ENCODE measurements at places on chromosomes 2 and 18. TPM values are rescaled to one million over a fixed set of nuclear protein-coding genes. Genes with fewer than 3 reads are reported as not detected.

DNA sequence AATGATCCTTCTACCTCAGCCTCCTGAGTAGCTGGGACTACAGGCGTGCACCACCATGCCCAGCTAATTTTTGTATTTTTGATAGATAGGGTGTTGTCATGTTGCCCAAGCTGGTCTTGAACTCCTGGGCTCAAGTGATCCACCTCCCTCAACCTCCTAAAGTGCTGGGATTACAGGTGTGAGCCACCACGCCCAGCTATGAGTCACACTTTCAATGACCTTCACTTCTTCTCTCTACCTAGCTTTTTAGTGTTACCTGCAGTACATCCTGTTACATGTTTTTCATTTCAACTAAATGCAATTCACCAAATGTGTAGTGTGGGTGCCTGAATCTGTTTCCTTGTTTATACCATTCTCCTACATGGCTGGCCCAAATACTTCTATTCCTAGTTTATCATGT lies 64.0 kb downstream of the SLC39A10 start:
- DNase-seq = no peak

DNA sequence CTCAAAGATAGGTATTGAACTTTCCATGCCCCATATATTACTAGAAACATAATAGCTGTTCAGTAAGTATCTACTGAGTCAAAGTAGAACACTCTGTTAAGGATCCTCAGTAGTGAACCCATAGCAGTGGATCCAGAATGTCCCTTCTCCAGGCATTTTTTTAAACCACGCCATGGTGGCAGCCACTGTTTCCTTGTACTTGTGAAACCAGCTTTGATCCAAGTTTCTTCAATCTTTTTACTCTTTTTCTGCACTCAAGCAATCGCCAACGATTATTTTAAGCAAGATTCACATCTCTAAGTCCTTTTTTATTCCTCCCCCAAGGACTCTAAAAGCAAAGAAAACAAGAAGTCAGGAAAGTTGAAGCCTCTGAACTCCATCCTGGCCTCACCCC lies 291.2 kb upstream of the SLC14A2 start:
- no peak for DNase-seq

DNA sequence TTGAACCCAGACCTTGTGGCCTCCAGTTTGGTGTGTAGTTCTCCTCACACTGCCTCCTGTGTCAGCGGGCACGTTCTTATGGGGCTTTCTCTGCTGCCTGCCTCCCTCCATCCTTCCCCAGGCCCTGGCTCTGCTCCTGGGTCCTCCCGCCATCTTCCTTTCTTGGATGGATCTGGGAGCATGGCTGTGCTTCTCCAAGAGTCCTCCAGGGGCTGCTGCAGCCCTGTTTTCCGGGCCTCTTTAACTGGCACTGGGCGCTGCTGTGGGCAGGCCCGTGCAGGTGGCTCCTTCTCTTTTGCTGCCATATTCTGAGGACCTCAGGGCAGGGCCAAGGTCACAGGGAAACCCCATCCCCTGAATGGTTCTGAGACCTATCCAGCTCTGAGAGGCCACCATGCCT lies 17.8 kb downstream of the THNSL2 start:
- DNase-seq = no peak

DNA sequence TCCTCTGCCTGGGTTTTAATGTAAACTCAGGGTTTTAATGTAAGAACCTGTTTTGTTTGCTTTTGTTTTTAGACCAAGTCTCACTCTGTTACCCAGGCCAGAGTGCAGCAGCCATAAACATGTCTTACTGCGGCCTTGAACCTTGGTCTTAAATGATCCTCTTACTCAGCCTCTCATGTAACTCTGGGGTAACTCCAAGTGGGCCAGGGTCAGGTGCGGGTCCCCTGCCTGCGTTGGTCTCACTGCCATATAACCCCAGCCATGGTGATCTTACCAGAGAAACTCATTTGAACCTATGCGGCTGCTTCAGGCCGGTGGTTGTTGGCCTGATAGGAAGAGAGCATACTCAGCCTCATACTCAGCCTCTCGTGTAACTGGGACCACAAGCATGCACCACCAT lies 89.3 kb downstream of the AGAP1 start:
- DNase-seq = no peak

GRCh38 chr2:69082430-69082997 lies 69.5 kb downstream of the ANTXR1 start:
- no peak for DNase-seq

DNA sequence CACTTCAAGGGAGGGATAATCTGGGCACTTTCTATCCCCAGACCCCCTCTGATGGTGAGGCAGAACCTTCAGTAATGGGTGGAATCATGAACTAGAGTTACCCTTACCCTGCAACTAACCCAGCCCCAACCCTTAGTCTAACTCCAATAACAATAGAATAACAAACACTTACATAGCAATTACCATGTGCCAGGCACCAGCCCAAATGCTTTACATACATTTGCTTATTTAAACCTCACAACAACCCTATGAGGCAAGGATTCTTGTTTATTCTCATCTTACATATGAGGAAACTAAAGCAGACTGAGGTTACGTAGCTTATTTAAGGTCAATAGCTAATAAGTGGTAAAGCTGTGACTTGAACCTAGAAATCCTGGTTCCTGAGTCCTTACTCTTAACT lies 132.8 kb downstream of the CYP26B1 start:
- no peak for DNase-seq

GRCh38 chr2:119158563-119159347 lies at the start of gene C1QL2:
Gene C1QL2, minus strand, starts transcription at chr2:119158751. Its CDS starts 482 bp downstream, at chr2:119158269.
- DNase-seq = no peak

DNA sequence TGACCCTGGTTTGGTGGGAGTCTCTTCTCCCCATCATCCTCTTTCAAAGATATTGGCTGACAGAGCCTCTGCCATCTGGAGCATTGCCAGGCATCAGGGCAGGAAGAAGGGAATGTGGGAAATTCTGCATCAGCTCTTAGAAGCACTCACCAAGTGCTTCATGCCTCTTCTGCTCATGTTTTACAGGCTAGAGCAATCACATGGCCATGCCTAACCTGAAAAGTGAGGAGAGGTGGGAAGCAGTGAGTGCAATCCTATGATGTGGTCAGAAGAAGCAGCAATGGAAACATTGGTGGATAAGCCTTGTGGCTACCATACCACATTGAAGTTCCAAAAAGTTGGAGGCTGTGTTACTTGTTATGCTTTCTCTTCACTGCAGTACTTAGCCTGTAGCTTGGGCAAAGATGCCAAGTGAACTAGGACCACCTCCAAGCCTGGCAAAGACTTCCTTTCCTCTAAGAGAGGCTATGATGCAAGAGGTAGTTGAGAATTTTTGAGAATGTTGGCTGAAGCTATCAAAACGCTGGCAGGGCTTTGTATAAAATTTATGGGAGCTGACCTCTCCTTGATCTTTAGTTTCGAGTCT lies 64.1 kb downstream of the BCL2L11 start:
- DNase-seq = no peak

DNA sequence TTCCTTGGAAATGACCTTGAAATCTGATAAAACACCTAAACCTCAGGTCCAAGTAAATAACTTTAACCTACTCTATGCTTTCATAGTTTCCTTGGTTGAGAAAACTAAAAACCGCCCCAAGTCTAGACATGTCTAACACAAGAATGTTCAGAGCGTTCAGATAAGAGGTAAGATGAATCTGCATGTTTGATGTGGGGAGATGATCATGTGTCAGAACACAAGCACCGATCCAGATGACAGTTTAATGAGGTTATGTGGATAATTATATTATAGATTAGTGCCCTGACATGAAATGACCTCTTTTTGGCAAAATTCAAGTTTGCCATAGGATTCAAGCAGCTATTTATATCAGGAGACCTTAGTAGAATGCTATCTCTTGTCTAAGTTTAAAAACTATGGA lies 729.8 kb upstream of the SOX11 start:
- no peak for DNase-seq

DNA sequence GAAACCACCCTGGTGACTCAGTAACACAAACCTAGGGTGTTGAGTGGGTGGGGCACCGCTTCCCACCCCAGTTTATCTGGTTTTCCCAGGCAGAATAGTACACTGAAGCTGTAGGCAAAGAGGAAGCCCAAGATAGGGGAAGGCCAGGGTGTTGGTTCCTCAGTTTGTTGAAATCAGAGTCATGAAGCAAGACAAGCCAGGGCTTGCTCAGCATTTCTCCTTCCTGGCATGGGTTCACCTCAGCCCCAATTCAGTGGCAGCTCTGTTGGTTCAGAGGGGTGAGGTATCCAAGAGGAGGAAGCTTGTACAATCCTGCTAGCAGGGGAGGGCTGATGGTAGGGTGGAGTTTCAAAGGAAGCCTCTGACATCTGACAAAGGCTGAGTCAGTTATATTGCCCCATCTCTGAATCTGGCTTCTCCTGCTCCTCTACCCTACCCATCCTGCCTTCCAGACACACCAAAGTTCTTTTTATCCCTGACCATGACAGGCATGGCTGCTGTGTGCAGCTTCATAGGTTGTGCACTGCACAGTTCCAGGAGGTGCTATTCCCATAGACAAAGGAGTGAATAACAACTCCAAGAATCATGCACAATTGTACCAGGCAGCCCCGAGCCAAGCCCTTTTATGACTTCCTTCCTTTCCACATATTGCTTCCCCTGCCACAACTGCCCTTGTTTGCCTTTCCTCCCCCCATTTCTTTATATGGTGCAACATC lies 24.9 kb upstream of the RAB10 start:
- peak; percentile 89 for DNase-seq

DNA sequence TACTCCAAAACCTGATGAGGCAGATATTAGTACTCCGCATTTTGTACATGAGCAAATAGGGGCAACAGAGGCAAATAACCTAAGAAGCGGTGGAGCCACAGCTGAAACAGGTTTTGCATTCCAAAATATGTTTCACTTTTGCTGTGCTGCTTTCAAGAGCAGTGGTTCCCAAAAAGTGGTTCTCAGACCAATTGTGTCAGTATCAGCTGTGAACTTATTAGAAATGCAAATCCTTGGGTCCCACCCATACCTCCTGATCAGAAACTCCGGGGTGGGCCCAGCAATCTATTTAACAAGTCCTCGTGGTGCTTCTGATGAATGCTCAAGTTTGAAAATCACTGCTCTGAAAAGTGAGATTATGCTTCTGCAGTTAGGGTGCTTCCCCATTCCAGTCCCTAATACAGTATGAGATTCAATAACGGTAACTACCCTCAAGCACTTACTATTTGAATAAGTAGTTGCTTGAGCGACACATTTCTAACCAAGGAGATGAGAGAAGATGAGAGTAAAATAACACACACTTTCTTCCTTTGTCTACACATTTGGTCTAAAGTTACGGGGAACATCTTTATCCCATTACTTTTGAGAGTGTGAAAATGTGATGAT lies 17.8 kb upstream of the TCF4 start:
- no peak for DNase-seq

- no peak for DNase-seq
Observed at GRCh38 chr2:207054521-207054920, 111.2 kb downstream of the KLF7 start.

GRCh38 chr18:28153485-28154065 lies 23.4 kb downstream of the CDH2 start:
- no peak for DNase-seq

- DNase-seq = no peak
Observed at GRCh38 chr2:169073963-169074751, 4.8 kb downstream of the DHRS9 start.

DNA sequence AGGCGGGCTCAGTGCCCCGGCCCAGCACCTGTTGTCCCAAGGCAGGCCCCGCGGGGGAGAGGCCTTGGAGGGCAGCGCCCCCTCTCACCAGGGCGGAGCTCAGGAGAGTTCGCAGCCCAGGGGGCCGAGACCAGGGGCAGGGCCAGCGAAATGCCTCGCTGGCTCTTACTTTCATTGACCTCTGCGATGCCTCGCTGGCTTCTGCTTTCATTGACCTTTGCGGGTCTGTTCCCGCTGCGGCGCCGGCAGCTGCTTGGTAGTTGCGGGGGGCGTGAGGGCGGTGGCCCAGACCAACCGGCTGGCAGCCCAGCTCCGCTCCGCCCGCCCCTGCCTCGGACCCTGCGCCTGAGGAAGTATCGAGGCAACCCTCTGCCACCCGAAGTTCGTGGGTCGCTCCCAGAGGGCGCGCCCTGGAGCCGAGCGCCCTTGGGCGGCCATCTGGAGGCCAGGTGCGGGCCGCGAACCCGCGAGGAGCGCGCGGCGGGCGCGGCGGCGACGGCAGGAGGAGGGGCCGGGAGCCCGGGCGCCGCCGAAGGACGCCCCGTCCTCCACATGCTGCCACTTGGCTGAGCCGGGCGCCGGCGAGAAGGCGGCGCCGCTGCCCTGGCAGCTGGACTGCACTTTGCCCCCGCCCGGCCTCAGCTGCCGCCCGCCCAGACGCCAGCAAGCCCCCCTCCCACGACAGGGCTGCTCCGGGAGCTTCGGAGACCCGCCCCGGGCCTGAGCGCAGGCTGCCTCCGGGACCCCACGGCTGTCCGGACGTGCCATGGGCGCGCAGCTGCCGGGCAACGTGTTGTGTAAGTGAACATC lies 118.0 kb upstream of the MSTN start:
- DNase-seq = peak; percentile 83

DNA sequence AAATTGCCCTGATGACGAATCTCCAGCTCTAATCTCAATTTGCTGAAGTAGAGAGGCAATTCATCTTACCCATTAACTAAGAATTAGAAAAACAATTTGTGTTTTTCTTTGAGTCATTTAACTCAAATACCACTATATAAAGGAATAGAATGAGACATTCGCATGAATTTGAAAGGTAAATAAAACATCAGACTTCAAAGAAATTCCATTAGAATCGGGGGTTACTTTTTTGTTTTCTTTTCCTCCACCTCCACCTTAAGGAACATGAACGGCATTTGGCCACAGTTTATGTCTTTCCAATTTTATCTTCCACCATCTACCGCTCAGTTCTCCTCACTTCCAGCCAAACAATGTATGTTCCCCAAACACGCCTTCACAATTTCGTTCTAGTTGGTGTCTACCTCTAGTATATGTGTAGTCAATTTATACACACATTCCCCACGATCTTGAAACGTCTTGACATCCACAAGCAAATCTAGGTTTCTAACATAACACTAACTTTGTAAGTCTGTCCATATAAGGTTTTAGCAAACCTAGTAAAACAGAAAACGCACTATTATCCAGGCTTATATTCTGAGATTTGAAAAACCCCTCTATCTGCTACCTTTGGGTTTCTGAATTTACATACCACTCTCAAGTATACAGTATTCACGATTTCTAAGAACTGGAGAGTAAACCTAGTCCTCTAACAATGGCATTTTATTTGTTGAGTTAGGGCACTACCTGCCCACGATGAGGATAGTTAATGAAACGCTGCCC lies 1.2 kb upstream of the SMCHD1 start:
- no peak for DNase-seq

DNA sequence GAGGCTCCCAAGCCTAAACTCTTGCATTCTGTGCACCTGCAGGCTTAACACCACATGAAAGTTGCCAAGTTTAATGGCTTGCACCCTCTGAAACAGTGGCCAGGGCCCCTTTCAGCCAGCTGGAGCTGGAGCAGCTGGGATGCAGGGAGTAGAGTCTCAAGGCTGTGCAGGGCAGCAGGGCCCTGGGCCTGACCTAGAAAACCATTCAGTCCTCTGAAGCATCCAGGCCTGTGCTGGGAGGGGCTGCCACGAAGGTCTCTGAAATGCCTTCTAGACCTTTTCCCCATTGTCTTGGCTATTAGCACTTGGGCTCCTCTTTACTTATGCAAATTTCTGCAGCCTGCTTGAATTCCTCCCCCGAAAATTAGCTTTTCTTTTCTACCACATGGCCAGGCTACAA lies 10.6 kb upstream of the SFT2D3 start:
- no peak for DNase-seq

GRCh38 chr2:7452110-7452876 lies 535.1 kb downstream of the RNF144A start:
- no peak for DNase-seq

Gene C18orf32
- total RNA-seq = 37.9 TPM

Gene CLEC4F
- 0.72 TPM for total RNA-seq

Gene FKBP1B
- 7.3 TPM for total RNA-seq
